Chondrocyte (in vitro differentiated cells): ENCODE measurements at places on chromosomes 5 and 9. TPM values are rescaled to one million over a fixed set of nuclear protein-coding genes. Genes with fewer than 3 reads are reported as not detected.

The CARD9 gene
- total RNA-seq, result 0.22 to 2.4 TPM (median 1.9 TPM) in 3 replicates

The TLR4 gene
- 9.5 to 13.6 TPM (median 11.6 TPM) in 3 replicates for total RNA-seq

The CD274 gene
- 0.12 to 0.67 TPM in 2 of 3 replicates, not detected in the other for total RNA-seq

DNA sequence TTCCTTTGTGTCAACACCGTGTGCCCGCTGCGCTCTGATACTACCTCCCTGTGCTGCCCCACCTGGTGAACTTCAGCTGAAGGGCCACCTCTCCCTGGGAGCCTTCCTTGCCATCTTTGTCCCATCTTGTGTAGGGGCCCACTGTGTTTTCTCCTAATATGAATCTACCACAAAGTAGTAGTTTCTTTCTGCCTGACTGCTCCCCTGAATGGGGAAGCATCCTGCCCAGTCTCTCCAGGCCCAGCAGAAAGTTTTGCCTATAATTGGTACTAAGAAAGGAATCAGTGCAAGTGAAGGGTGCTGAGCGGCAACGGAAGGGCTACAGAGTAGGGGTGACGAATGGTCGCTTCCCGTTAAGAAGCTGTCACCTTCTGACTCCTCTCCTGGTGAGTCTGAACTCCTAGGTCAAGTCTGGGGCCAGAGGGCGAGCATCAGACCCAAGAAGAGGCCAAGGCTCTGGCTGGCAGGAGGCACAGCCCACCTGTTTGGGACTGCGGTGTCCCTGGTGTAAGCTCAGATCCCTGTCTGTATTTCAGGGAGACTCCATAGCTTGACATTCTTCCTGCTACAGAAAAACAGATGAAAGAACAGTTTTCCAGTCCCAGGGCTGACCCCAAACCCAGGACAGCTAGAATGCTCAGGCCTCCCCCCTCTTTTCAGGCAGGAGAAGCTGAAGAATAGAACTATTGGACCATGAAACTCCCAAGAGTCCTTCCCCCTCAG lies 24.1 kb downstream of the WWC1 start:
- peaks cover 13% of the 10 kb centered on the region for H3K4me1 ChIP-seq
- no peak for DNase-seq
- H3K27me3 ChIP-seq, result no peaks in the 10 kb centered on the region
- H3K4me3 ChIP-seq, result no peak overlapping the region

DNA sequence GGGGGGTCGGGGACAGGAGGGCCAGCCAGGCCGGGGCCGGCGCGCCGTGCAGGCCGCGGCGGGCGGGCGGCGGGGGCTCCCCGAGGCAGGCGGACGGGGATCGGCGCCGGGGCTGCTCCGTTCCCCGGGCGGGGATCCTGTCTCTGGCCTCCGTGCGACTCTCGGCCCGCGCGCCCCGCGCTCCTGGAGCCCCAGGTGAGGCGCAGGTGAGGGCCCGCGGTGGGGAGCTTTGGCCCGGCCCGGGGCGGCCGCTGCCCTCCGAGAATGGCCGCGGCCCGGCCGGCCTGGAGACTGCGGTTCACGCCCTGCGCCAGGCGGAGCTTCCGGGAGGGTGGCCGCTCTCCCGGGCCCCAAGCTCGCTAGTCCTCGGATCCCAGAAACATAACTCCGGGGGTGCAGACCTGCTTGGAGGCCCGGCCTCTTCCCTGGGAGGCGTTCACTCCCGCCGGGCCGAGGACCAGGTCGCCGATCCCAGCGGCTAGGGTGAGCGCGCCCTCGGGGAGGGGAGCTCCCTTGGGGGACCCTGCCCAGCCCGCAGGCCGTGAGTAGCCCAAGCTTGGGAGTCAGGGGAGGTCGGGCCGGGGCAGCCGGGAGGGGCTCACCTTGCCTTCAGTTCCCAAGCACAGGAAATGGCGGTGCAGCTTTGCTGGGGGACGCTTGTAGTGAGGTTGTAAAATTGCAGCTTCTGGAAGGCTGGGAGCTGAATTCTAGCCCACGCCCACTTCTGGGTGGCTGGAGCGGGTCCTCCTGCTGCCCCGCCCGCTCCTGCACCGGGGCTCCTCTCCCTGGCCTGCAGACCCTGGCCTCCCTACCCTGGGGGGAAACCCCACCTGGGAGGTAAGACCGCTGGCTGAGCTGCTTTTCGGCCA lies 723 bp downstream of the PPP1R26 start:
- peak overlapping the region; percentile 63 for H3K4me3 ChIP-seq
- no peak for DNase-seq
- H3K4me1 ChIP-seq, result peaks cover 12% of the 10 kb centered on the region
- peaks cover 4% of the 10 kb centered on the region for H3K36me3 ChIP-seq
- H3K27ac ChIP-seq, result no peak overlapping the region

DNA sequence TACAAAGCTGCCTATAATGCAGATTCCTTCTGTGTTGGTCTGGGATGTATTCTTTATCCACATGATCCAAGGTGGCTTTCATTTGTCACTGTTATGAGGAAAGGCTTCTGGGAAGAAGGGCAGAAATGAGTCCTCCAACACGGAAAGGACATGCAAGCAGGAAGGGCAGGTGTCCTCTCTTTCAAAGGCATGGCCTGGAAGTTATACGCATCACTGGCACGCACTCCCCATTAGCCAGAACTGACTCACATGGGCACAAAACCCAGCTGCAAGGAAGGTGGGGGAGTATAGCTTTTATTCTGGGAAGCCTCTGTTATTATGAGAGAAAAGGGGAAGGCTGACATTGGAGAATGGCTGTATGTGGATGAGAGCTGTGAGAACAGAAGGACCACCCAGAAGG lies 141.3 kb upstream of the ZNF618 start:
- H3K36me3 ChIP-seq, result peaks cover 5% of the 10 kb centered on the region
- no peak for DNase-seq
- no peak overlapping the region for H3K27ac ChIP-seq
- H3K4me1 ChIP-seq, result peaks cover 5% of the 10 kb centered on the region
- no peak overlapping the region for H3K4me3 ChIP-seq
- H3K27me3 ChIP-seq, result peaks cover 19% of the 10 kb centered on the region

- peak overlapping the region; percentile 23 for H3K27ac ChIP-seq
- no peak overlapping the region for H3K4me3 ChIP-seq
- DNase-seq, result no peak
- no peaks in the 10 kb centered on the region for H3K36me3 ChIP-seq
- H3K4me1 ChIP-seq, result peaks cover 14% of the 10 kb centered on the region
Observed at GRCh38 chr5:172816925-172817562, 17.0 kb upstream of the ERGIC1 start.

DNA sequence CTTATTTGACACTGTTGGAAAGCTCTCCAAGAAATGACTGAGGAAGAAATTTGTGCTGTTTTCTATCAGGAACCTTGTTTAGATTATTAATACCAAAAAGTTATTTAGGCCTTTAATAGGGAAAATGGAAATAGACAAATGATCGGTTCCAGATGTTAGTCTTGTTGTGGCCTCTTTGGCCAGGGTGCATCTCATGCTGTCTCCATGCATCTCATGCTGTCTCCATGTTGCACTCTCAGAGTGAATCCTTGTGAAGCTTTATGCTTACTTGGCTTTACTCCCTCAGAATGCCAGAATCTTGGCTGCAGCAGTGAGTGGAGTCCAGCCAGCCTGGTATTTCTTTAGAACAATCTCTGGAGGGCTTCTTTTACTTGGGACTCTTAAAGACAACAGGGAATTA lies 185.5 kb downstream of the ARHGAP26 start:
- H3K27me3 ChIP-seq, result no peaks in the 10 kb centered on the region
- H3K4me1 ChIP-seq, result peaks cover 21% of the 10 kb centered on the region

- no peak overlapping the region for H3K27ac ChIP-seq
- H3K36me3 ChIP-seq, result peaks cover 18% of the 10 kb centered on the region
- DNase-seq, result peak; percentile 59
- no peak overlapping the region for H3K4me3 ChIP-seq
Observed at GRCh38 chr5:172091956-172092732, 85.7 kb upstream of the FBXW11 start.

GRCh38 chr9:108434502-108434901 lies 421.3 kb downstream of the ACTL7B start:
- H3K27me3 ChIP-seq, result no peaks in the 10 kb centered on the region
- H3K27ac ChIP-seq, result no peak overlapping the region
- H3K36me3 ChIP-seq, result peaks cover 2% of the 10 kb centered on the region
- peaks cover 6% of the 10 kb centered on the region for H3K4me1 ChIP-seq
- H3K4me3 ChIP-seq, result no peak overlapping the region

- H3K27me3 ChIP-seq, result no peaks in the 10 kb centered on the region
- H3K36me3 ChIP-seq, result no peaks in the 10 kb centered on the region
- no peak for DNase-seq
- no peaks in the 10 kb centered on the region for H3K4me1 ChIP-seq
- no peak overlapping the region for H3K27ac ChIP-seq
Observed at GRCh38 chr9:28782630-28783029, 1209.3 kb upstream of the C9orf72 start.

GRCh38 chr5:167731951-167732350 lies 559.5 kb upstream of the WWC1 start:
- no peak for DNase-seq
- H3K27me3 ChIP-seq, result peaks cover 4% of the 10 kb centered on the region
- H3K27ac ChIP-seq, result no peak overlapping the region
- no peaks in the 10 kb centered on the region for H3K36me3 ChIP-seq
- H3K4me1 ChIP-seq, result peaks cover 12% of the 10 kb centered on the region

DNA sequence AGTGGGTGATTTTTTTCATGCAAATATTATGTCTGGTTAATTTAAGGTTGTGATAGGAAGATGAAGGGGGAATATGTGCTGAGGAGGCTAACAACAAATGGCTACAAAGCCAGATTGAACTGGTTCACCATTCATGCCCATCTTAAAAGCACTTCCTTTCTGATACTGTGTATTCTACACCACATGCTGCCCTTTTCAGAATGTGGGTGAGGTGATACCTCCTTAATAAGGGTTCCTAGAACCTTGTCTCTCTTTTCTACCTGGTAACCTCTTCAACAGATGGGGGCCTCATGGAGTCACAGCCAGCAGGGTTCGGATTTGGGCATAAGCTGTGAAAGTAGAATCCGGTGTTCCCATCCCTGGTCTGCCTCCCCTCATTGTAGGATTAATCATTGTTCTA lies 1064.0 kb upstream of the SEMA6A start:
- H3K27ac ChIP-seq, result no peak overlapping the region
- peaks cover 10% of the 10 kb centered on the region for H3K4me1 ChIP-seq
- no peaks in the 10 kb centered on the region for H3K27me3 ChIP-seq
- no peak for DNase-seq
- no peak overlapping the region for H3K4me3 ChIP-seq

- peaks cover 5% of the 10 kb centered on the region for H3K27me3 ChIP-seq
- no peak overlapping the region for H3K27ac ChIP-seq
- no peak for DNase-seq
Observed at GRCh38 chr5:133200256-133200655, 148.4 kb downstream of the HSPA4 start.
